ENCODE measurements at places on chromosomes 13 and 19.

DNA sequence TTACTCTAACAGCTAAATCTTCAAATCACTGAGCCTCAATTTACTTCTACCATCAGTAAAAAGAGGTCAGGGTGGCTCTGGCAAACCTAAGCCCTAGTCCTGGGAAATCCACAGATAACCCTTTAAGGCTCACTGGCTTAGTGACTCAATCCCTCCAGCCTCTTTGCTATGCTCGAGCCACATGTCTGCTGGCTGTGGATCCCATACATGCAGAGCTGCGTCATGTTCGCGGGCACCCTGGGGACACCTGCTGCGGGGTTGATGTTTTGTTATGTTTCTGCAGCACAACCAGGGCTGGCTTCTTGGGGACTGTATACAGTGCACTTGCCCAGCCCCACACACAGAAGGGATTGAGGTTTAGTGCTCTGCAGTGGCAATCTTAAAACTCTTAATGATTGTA is 41.6 kb upstream of the C13orf42 start:
- no peak for DNase-seq

DNA sequence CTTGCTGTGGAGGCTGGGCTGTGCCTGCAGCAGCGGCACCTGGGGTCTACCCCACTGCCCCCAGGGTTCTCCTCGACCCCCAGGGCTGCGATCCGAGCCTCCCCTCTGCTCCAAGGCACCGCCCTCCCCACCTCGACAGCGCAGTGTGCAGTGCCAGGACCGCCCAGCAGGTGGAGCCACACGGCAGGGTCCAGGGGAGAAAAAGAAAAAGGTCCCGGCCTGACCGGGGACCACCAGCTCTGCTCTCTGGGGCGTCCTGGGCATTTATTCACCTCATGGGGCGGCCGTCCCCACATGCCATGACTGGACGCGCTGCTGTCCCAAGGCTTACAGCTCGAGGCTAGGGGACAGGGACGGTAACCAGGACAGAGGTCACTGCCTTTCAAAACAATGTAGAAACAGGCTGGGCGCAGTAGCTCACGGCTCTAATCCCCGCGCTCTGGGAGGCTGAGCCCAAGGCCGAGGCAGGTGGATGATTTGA is 10.6 kb downstream of the REXO1 start:
- no peak for DNase-seq

GRCh38 chr13:71260246-71260645 is 606.8 kb downstream of the DACH1 start:
- DNase-seq: no peak

DNA sequence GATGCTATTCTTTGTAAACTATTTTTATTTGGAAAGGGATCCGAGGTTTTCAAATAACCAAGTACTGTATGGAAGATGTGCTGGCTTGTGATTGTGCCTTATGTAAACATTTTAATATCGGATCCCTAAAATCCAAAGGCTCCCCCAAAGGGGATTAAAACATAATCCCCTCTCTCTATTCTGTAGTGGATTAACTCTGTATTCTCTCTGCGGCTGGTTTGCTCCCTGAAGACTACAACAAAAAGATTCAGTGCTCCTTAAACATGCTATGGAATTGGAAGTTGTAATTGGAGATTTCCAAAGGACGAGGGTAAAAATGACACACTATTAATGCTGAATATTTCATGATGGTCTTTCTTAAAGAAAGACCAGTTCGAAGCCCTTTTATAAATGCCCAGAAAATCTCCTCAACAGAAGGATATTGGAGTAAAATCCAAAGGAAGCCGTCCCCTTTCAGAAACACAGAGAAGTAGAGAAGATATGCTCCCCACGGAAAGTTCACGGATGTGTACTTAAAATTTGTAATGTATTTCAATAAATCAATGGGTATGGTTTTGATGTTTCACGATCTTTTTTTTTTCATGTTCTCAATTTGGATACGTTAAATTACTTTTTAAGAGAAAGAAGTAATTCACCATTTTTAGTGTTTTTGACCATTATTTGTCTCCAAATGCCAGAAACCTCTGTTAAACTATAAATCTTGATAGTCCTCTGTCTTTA is 6.5 kb downstream of the MAB21L1 start:
- no peak for DNase-seq

- no peak for DNase-seq
These were observed 150.2 kb downstream of the UQCRFS1 start for GRCh38 chr19:29062475-29063435.

DNA sequence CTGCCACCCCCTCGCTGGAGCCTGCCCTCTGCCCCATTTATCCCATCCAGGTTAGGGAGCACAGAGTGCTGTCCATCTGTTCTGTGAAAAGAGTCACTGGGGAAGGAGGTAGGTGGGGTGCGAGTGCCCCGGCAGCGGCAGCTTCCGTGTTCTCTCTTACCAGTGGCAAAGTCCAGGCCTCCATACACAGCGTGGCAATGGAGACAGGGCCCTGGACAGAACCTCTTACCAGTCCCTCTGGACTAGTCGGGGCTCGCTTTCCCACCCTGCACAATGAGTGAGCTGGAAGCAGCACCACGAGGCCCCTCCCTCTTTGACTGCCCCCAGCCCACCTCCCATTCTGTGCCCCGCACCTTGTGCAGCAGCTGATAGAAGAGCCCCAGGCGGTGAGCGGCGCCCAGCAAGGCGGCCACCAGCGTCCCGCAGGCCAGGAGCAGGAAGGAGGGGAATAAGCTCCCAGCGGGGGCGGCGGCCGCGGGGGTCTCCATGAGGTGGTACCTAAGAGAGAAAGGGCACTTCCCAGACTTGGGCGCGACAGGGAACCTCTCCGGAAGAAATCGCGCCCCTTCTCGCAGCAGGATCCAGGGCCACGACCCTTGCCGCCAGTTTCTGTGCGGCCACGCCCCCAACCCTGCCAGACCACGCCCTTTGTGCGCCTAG is 17.5 kb downstream of the SYDE1 start:
- DNase-seq: no peak

GRCh38 chr13:107099661-107100060 is 531.7 kb upstream of the ARGLU1 start:
- DNase-seq: no peak

DNA sequence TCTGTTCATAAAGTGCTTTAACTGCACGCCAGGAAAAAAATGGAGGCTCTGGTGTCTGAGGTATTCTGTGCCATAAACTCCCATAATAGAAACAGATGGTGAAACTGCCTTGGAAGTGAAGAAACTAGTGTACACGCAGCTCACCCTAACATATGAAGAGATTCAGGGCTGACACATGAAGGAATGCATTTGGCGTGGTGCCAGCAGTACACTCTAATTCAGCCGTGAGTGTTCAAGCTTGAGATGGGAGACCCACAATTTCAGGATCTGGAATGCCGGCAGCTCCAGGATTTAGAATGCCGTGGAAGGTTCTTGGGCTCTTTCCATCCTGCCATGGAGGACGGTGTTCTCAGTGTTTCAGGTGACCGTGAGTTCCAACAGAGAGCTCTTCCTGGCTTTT is 478.4 kb downstream of the TSHZ3 start:
- no peak for DNase-seq

DNA sequence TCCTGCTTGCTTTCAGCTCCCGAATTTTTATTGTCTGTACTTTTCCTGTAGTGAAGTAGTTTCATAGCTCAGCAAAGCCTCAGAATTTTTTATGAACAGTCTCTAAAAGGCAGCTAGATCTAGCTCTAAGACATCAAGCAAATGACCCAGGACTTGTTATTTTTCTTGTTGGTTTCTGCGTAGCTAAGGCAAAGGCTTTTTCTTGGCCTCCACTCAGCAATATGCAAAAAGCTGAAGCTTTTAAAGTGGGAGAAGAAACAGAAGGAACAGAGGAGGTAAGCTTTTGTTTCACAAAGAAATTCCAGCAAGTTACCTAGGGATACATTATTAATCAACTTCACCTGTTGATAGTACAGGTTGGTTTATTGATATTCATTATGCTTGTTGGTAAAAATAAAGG is 235.9 kb downstream of the PCDH20 start:
- DNase-seq: no peak

GRCh38 chr19:56619121-56619520 is 23.8 kb upstream of the SMIM17 start:
- DNase-seq: no peak

DNA sequence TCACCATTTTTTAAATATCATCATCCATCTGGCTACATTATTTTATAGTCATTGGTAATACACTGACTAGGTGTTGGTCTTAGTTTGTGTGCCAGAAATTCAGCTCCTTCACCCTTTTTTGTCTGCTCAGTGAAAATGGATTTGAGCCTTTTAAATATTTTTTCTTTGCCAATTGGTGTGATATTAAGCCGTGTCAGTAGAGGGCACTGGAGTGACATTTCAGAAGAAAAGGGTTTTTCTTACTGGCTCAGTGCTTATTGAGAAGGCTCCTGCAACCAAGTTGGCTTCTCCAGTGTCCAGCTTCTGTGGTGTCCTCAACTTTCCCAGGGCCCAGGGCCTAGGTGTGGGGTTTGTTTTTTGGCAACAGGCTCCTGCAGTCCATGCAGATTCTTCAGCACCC is 546.6 kb downstream of the DACH1 start:
- no peak for DNase-seq

- DNase-seq: no peak
These were observed 43.5 kb downstream of the CCL25 start for GRCh38 chr19:8096071-8096470.

DNA sequence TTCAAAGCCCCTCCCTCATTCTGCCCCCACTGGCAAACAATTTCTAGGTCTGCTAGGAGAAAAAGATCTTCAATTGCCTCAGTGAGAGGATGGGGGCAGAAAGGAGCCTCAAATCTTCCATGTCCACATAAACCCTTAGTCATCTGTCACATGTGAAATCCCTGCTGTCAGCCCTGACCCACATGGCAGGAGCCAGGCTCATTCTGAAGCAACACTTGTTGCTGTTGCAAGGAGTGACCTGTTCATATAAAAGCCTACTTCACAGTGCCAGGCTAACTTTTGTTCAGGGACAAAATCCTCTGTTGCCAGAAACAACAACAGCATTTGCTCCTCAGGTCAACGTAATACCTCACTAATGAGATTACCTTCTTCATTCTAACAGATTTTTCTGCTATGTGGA is 70.5 kb downstream of the IRS2 start:
- DNase-seq: no peak

DNA sequence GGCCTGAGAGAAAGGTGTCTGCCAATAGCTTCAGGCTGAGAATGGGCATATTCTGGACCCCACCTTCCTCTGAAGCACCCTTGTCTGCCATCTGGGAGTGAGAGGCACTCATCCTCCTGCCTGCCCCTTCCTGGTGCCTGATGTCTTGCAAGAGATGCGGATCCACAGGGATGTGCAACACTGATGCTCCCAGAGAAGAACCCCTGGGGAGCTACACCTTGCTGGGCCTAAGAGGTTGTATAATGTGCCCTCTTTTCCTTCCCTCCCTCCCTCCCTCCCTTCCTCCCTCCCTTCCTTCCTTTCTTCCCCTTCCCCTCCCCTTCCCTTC is 34.6 kb downstream of the ADPRHL1 start:
- DNase-seq: no peak

DNA sequence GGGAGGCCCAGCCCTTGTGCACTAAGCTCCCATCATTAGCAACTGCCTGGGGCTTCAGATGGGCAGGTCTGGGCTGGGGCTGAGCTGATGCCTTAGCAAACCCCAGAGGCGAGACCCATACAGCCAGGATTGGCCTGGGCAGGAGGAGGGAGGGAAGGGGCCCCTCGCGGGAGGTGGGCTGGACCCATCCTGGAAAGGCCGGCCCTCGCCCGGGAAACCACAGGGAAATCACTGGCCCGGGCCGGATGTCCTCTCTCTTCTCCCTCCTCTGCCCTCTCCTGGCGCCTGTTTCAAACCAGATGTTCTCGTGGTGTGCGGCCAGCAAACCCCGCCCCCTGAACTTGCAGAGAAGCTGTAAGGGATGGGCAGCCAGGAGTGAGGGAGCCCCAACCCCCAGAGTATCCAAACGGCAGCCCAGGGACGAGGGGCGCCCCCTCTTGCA is 43.1 kb downstream of the TMEM255B start:
- DNase-seq: no peak

Measured in cortex of kidney (tissue), 1 donor.